ENCODE measurements at places on chromosomes 7 and 10. TPM values are rescaled to one million over a fixed set of nuclear protein-coding genes. Genes with fewer than 3 reads are reported as not detected.

DNA sequence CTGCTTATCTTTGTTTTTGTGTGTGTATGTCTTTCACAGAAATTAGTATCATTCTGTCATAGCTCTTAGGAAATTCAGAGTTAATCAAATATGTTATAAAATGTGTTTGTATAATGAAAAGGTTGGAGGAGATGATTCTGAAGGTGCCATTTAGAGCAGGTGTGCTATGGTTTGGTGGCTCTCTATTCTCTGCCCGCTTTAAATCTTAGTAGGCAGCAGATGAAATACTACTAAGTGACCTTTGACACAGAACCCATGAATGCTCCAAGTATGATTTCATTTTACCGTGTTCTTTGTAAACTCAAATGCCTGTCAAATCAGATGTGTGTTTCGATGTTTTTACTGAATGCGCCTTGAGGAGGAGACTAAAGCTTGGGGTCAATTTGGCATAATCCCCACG lies 24.5 kb downstream of the ZEB1 start:
- H3K4me1 ChIP-seq: peaks cover 30% of the 10 kb centered on the region
- no peak overlapping the region for H3K4me3 ChIP-seq
- DNase-seq: no peak
- H3K27ac ChIP-seq: no peak overlapping the region

DNA sequence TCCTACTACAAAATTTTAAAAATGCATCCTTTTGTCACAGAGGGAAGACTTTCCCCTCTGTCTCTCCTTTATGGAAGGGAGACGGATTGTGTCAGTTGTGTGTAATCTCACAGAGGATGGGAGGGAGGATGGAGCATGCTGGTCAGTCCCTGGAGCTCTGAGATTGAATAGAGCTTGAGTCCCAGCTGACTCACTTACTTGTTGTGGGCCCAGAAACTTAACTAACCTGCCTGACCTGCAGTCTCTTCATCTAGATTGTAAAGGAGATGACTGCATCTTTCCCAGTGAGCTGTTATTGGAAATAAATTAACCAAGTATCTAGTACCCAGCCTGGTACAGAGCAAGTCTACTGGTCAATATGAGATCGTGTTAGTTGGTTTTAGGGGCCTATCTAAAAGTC lies 77.9 kb upstream of the ADO start:
- no peak overlapping the region for H3K4me3 ChIP-seq
- no peaks in the 10 kb centered on the region for H3K27me3 ChIP-seq
- DNase-seq: no peak
- no peaks in the 10 kb centered on the region for H3K36me3 ChIP-seq
- H3K27ac ChIP-seq: no peak overlapping the region

DNA sequence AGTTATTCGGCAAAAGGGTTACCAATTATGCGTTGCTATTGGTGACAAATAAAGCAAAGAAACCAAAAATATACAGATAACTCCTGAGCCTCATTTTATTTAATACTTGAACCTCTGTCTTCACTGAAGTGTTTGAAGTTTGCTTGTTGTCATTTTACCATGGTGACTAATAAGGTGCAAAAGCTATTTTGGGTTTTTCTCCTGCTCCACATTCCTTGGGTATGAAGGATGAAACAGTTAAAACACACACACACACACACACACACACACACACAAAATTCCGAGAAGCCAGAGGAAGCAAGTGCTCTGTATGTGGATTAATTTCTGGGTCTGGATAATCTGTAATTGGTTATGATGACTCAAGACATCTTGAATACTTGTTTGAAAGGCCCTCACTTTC lies 246.5 kb downstream of the COBL start:
- H3K4me3 ChIP-seq: no peak overlapping the region
- H3K36me3 ChIP-seq: no peaks in the 10 kb centered on the region
- DNase-seq: no peak
- H3K27me3 ChIP-seq: no peaks in the 10 kb centered on the region

DNA sequence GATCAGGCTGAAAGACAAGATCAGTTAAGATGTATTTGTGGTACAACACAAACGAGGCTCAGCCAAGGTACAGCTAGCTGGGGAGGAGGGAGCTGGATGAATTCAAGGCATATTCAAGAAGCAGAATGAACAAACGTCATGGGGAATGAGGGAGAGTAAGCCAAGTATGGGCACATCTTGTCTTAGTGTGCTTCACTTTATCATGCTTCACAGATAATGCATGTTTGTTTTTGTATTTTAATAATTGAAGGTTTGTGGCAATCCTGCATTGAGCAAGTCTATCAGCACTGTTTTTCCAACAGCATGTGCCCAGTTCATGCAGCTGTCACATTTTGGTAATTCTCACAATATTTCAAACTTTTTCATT lies 135.4 kb downstream of the HIBADH start:
- H3K27me3 ChIP-seq: no peaks in the 10 kb centered on the region
- no peak for DNase-seq
- no peak overlapping the region for H3K27ac ChIP-seq
- H3K4me3 ChIP-seq: no peak overlapping the region

DNA sequence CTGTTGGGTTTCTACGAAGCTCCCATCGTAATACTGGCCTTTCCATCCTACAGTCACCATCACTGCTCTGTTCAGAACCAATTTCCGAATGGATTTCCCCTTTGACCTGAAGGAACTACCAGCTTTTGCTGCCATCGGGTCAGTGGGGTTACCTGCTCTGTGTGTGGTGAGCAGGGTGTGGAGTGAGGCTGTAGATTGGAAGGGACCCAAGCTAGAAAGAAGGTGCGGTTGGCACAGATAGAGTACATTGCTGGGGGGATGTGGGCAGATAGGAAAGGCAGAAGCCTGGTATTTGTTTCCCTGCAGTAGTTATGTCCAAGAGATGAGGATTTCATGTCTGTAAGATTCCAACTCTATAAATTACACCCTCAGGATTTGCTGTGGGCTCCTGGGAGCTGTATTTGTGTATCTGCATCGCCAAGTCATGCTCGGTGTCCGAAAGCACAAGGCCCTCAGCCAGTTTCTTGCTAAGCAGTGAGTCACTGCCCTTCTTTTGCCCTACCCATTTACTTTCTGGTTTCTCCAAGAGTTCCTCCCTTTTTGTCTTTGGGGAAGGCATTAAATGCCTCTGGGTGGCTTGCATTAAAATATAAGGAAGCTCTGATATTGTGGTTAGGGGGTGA lies 15.4 kb downstream of the CLCN1 start:
- H3K36me3 ChIP-seq: no peaks in the 10 kb centered on the region
- no peak overlapping the region for H3K27ac ChIP-seq
- no peaks in the 10 kb centered on the region for H3K27me3 ChIP-seq
- H3K4me1 ChIP-seq: peaks cover 10% of the 10 kb centered on the region

The FOXI2 gene
- total RNA-seq: 0.25 TPM

The TUBB8 gene
- not detected for total RNA-seq
